NCI-H2107 (cell line): ENCODE measurements at places on chromosomes 11 and 22.
A peak's percentile ranks its signal among the peaks of the same experiment; 100 is the strongest.

GRCh38 chr11:122139595-122139866 is 23.5 kb upstream of the BLID start:
- no peak for DNase-seq

- DNase-seq = peak; percentile 8
Observed at GRCh38 chr11:118198370-118198769, 21.9 kb upstream of the SCN2B start.

DNA sequence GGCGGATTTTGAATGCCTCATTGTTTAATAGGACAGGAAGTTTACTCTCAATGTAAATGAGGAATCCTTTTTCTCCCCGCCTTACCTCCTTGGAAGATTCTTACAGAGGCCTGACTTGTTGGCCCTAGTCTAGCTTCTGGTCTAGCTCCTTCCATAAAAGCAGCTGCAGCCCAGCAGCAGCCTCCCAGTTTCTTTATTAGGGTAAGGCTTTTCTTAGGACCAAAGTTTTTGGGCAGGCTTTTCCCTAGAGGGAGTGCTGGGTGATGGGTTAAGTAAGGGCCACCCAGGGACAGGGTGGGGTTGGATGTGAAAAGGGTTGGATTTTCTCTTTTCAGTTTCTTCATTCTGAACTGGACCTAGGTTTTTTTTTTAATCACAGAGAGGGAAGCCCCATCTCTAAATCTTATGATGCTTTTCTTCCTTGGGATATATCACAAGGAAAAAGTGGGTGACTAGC is 49.7 kb downstream of the LIF start:
- no peak for DNase-seq

- no peak for DNase-seq
Observed at GRCh38 chr11:134244593-134244992, 8.6 kb downstream of the THYN1 start.

DNA sequence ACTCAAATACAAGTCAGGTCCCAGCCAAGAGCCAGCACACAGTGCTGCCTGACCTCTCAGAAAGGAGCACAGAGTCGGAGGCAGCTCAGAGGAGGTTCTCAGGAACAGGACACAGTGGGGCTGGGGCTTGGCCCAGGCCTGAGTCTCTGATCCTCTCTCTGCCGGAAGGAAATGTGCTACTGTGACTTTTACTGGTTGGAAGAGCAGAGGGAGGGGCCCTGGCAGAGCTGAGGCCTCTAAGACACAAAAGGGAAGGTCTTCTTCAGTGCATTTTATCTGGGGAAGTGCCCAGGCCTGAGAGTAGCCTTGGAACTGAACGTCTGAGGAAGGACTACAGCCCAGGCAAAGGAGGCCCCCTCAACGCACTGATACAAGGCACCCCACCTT is 16.2 kb upstream of the CASTOR1 start:
- DNase-seq = no peak

GRCh38 chr11:106278391-106278790 is 200.9 kb downstream of the AASDHPPT start:
- DNase-seq = no peak

- DNase-seq = no peak
Observed at GRCh38 chr11:46597609-46598219, 3.9 kb upstream of the AMBRA1 start.

GRCh38 chr11:65067446-65067845 is 9.1 kb upstream of the NAALADL1 start:
- DNase-seq = no peak

GRCh38 chr22:44793106-44793505 is 40.7 kb downstream of the ARHGAP8 start:
- no peak for DNase-seq

DNA sequence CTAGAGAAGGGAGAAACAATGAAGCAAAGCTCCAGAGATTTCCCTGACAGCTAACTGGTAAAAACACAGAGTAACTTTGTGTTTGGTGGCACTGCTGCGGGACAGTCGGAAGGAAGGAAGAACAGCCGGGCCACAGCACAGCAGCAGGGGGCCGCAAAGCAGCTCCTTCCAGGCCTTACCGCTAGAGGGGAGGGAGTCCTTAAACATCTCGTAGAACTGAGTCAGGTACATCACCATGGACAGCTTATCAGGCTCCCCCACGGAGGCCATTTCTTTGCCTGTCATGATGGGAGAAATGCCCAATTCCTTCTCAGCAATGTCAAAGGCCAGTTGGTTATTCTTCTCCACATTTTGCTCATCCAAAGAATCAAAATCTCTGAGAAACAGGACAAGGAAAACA is 114.6 kb upstream of the BID start:
- DNase-seq = no peak

- DNase-seq = no peak
Observed at GRCh38 chr22:19717691-19718455, 3.6 kb downstream of the SEPTIN5 start.
